Thoracic aorta (tissue), 2 donors: ENCODE measurements at places on chromosomes 3 and 15.
A peak's percentile ranks its signal among the peaks of the same experiment; 100 is the strongest.

GRCh38 chr3:170470063-170471016 lies 51.7 kb downstream of the CLDN11 start:
- DNase-seq, result no peak

DNA sequence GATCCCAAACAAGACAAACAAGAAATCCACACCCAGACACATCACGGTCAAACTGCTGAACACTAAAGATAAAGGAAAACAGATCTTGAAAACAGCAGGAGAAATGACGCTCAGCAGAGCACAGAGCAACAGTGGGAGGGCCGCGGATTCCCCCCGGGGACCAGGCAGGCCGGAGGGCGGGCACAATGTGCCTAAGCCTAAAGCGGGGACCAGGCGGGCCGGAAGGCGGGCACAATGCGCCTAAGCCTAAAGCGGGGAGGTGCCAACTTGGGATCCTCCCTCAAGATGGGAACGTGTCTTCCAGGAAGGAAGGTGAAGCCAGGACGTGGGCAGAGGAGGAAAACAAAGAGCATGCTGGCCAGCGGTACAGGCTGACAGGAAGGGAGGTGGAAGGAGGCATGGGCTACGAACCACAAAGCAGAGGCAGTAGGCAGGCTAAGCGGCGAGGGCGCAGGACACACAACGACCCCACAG lies 31.1 kb downstream of the CYFIP1 start:
- DNase-seq, result no peak

DNA sequence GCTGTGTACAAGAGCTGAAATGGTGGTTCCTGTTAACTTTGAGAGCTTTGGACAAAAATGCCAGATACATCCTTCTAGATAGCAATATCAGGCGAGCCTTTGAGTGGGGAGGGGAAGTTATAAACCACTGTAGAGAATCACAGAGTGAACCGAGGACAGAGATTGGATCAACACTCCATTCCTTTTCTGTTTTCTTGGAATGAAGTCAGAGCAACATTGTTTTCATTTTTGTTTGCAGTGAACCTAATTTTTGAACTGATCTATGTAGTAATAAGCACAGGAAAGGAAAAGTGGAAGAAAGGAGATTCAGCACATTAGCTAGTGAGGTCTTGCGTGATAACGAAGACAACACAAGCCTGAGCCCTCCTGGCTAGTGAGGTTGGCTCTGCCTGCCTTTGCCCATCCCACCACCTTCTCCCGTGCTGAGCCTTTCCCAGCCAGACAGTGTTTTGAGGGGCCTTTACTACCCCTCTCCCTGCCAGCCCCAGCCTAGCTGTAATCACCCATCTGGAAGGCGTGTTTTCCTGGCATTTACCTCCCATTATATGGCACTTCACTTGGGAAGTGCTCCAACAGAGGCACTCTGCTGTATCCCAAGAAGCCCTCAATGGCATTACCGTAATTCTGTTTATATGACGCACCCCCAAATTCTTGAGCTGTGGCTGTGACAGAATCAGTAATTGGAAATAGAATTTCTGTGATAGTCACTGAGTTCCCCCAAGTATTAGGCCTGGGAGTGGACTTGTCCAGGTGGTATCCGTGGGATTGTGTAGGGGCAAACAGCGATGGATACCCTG lies 129.8 kb downstream of the CACNA1D start:
- DNase-seq, result no peak

- DNase-seq, result no peak
Measured at GRCh38 chr3:128432301-128432970, 34.3 kb downstream of the DNAJB8 start.

GRCh38 chr3:146250449-146251382 lies at the start of gene PLSCR4:
Gene PLSCR4, minus strand, starts transcription at chr3:146251105. Its CDS starts 29,034 bp downstream, at chr3:146222071.
- DNase-seq, result peak; percentile 23

DNA sequence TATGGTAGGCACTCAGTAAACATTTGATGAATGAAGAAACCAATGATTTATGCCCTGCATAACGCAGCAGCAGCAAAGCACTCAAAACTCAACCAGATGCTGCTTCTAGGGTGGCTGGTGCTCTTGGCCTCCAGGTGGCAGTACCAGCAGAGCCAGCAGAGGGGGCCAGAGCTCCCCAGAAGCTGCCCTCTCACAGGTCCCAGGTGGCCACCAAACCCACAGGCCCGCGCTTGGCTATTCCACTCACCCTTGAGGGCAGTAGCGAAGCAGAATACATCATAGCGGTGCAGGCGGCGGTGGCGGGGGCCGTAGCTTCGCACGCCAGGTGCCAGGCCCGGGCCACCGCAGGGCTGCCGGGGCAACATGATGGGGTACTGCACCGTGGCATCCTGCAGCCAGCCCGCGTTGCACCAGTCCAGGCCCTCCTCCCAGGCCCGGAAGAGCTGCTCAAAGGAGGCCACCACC lies 16.6 kb downstream of the HAPLN3 start:
- DNase-seq, result no peak

GRCh38 chr3:182967218-182968204 lies 12.8 kb downstream of the DCUN1D1 start:
- no peak for DNase-seq

GRCh38 chr3:171000281-171000680 lies 26.2 kb downstream of the SLC2A2 start:
- DNase-seq, result no peak
